Heart right ventricle (tissue), 16 donors: ENCODE measurements at places on chromosomes 13 and 19. TPM values are rescaled to one million over a fixed set of nuclear protein-coding genes. Genes with fewer than 3 reads are reported as not detected.

- peak; percentile 20 for DNase-seq
Observed at GRCh38 chr19:35673121-35673804, 6.9 kb downstream of the UPK1A start.

The SPACA4 gene
- polyA plus RNA-seq: not detected

The ACTMAP gene
- polyA plus RNA-seq: 12.8 TPM

- no peak for DNase-seq
Observed at GRCh38 chr19:16260160-16260811, 62.6 kb downstream of the AP1M1 start.

The DAND5 gene
- polyA plus RNA-seq: 4.2 TPM

GRCh38 chr13:32600890-32601289 lies 14.6 kb downstream of the PDS5B start:
- no peak for DNase-seq

The AMER2 gene
- not detected for polyA plus RNA-seq

DNA sequence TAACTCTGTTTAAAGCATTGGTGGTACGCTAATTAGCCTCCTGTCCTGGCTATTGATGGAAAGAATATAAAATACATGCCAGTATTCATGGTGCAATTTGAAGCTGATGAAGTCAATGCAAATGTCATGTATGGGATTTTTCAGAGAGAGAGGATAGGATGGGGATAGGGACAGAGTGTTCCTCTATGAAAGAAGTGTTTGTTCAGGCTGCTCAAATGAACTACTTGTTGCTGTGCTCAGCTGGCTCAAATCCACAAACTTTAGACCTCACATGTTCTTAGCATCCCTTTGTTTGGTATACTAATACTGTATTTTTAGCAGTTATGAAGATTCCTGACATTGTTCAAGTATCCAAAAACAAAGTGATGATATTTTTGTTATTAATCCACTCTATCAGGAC lies 116.5 kb downstream of the SLITRK1 start:
- DNase-seq: no peak

- DNase-seq: no peak
Observed at GRCh38 chr13:27924529-27925141, 4.8 kb downstream of the PDX1 start.

The PCDH17 gene
- polyA plus RNA-seq: 1.3 TPM

The GJB2 gene
- 0.29 TPM for polyA plus RNA-seq

The EMP3 gene
- polyA plus RNA-seq: 124 TPM

The ZNF160 gene
- polyA plus RNA-seq: 9.1 TPM

DNA sequence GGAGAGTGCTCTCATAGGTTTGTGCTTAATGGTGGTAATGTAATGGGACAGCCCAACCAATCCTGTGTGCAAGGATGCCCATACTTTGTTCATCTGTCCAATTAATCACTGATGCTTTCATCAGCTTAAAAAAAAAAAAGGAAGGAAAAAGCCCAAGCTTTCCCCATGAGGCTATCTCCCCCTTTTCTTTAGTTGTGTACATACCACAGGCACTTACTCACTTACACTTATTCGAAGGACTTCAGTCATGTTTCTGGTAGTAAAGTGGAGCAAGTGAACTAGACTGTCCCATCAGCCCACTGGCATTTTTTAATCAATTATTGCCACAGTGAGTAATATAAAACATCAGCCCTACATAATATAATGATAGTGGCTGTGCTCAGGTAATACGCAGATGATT lies 183.5 kb upstream of the UFM1 start:
- DNase-seq: no peak

DNA sequence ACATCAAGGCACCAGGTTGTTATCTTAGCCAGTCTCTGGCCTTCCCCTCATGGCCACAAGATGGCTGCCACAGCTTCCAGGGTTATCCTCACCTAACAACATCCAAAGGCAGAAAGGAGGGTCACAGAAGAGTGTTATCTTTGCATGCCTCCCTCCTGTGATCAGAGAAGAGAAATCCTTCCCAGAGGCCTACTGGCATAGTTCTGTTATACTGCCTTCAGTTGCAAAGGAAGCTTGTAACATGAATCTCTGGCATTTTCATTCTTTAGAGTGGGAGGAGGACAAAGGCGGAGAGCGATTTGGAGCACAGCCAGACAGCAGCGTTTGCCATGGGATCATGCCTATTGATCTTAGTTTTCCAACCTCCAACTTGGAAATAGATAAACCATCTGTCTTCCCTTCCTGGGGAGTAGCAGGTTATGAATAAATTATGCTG lies 135.7 kb downstream of the DNAJC15 start:
- DNase-seq: no peak

GRCh38 chr13:110455444-110455843 lies 106.1 kb downstream of the RAB20 start:
- no peak for DNase-seq

- no peak for DNase-seq
Observed at GRCh38 chr19:14325863-14326262, 55.4 kb upstream of the ADGRE5 start.

DNA sequence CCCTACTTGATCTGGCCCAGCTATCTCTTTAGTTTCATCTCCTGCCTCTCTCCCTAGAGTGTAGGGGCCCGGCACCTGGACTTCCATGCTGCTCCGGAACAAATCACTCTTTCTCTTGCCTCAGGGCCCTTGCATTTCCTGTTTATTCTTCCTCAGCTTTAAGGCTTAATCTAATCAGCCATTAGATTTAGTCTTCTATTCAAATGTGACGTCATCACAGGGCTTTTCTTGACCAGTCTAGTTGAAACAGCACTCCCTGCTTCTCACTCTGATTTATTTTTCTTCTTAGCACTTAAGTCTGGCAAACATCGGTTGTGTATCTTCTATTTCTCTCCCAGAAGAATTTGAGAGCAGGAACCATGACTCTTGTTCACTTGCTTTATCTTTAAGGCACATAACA lies 564.1 kb downstream of the EFNB2 start:
- no peak for DNase-seq

GRCh38 chr19:34794066-34794960 lies 21.3 kb upstream of the ZNF599 start:
- no peak for DNase-seq

DNA sequence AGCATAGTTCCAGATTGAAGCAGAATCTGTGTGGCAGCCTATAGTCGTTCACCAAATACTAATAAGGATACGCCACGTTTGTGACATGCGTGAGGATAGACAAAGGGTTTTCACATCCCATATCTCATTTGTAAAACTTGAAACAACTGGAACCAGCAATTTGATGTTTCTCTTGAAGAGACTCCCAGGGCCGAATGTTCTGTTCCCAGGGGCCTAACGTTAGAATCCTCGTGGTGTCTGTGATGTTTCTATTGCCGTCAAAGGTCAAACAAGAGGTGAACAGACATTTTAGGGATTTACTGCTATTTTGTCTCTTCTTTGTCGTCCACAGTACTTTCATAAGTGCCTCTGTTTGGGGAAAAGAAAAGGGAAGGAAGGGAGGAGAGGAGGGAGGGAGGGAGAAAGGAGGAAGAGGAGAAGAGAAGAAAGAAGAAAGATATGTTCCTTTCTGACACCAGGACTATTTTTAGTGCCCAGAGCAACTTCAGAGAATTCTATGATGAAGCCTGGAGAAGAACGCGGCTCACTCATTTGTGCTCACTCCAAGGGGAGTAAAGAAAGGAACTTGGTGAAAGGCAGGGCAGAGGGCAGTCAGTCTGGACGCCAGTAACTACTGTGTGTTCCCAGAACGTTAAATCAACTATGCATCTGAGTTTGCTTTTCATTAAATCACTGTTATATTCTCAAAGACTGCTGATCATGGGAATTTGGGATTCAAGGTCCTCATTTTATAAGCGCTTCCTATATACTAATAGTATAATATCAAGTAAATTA lies 154.5 kb downstream of the DCT start:
- DNase-seq: no peak

DNA sequence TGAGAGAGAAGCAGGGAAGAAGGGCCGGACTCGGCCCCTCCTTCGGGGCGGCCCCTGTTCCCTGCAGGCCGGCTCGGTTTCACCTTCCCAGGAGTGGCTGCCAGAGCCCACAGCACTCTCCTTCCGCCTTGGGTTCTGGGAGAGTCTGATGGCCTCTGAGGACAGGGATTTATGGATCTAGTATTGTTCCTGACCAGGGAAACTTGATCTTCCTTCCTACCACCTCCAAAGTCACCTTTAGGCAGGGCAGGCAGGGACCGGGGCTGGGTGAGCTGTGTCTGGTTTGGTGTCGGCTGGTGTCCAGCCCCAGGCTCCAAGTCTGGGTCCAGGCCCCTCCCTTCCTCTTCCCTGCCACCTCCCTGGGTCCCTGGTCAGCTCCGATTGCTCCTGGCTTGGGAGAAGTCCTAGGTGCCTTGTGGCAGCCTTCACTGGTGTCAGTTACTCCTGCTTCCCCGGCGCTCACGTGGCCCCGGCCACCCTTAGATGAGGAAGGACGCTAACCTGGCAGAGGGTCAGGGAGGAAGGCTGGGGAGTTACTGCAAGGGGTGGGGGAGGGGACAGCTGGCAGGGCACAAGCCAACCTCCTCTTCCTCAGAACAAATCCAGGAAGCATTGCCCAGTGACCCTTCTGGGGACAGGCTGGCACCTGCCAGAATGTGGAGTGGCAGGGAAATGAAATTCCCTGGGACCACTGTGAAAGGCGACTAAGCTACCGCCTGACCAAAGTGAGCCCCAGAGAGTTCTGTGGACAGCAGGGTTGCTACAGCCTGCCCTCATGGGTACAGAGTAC lies 18.8 kb downstream of the RFX1 start:
- peak; percentile 68 for DNase-seq

GRCh38 chr13:20136781-20137703 lies 23.8 kb downstream of the GJA3 start:
- peak; percentile 29 for DNase-seq

DNA sequence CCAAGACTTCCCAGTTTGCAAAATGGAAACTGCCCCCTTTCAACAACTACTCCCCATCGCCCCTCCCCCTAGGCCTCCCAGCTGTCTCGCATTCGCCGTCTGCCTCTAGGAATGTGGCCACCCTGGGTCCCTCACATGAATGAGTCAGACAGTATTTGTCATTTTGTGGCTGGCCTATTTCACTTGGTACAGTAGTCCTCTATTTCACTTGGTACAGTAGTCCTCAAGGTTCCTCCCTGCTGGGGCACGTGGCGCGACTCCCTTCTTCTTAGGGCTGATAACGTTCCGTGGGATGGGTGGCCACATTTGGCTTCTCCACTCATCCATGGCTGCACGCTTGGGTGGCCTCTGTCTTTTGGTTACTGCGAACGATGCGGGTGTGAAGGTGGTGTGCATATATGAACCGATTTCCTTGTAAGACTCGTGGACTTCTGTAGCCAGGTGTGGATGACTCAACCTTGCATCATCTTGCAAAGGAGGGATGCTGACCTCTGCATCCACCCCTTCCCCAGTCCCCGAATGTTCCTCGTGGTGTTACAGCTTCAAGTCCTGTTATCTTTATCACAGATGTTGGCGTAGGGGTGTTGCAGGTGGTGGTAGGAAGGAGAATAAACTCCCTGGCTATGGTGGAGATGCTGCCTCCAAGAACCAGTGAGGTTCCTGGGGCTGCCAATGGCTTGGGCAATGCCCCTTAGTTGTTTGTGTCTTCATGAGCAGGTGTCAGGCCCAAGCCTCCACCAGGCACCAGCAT lies 112.1 kb upstream of the SOX1 start:
- no peak for DNase-seq

DNA sequence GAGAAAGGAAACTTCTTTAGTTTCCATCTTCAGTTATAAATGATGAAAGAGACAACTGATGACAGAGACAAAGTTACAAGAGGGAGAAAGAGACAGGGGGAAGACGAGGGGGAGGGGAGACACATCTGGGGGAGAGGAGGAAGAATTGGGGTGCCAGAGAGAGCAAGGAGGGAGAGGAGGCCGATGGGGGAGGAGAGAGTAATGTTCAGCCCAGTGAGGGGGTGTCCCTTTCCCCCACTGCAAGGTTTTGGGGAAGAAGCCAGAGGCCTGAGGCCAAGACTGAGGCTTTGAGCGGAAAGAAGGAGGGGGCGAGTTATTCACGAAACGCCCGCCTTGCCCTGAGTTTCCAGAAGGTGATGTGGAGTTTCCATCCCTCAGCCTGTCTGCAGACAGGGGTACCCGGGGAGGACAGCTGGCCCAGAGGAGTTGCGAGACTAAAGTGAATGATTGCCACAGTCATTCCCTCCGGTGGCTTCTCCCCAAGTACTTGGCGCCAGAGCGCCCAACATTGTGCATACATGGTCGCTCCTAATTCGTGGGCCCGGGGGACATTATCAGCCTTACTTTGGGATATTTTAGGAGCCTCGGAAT lies 558 bp upstream of the PPAN start:
- DNase-seq: no peak

The ZNF835 gene
- 1.3 TPM for polyA plus RNA-seq

DNA sequence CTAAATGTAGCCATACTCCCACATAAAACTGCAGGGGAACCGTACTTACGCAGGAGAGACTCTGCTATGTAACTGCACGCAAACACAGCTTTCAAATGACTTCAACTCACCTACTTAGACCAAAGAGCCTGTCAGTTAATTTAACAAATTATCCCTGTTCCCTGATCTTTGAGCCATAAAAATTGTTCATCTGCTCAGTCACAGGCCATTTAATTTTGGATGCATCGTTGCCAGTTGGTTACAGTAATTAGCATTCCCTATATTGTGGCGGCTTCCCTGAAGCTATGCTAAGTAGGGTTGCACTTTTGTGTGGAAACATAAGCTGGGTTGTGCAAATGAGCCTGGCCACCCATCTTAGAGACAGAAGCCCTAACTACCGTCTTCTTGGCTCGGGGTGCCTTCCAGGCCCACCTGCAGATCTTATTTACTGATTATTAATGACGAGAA lies 21.2 kb upstream of the OBI1 start:
- no peak for DNase-seq

GRCh38 chr13:108120302-108120701 lies 95.0 kb downstream of the LIG4 start:
- no peak for DNase-seq

DNA sequence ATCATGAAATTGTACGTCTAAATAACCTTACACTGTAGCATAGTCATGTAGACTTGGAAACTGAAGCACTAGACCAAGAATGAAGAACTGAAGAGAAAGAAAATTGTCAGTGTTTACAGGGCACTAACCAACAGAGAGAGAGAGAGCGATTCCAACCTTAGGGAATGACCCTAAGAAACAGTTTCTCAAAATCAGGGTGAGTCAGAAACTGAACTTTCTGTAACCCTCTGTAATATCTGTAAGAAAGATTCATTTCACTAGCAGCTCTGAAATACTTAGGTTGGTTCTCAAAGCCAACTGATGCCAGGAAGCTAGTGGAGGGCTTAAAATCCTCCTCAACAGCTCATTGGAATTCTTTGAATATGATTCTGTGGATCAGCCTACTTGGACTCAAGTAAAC lies 936.9 kb downstream of the EFNB2 start:
- no peak for DNase-seq
